ENCODE measurements at places on chromosomes 12 and 14.

DNA sequence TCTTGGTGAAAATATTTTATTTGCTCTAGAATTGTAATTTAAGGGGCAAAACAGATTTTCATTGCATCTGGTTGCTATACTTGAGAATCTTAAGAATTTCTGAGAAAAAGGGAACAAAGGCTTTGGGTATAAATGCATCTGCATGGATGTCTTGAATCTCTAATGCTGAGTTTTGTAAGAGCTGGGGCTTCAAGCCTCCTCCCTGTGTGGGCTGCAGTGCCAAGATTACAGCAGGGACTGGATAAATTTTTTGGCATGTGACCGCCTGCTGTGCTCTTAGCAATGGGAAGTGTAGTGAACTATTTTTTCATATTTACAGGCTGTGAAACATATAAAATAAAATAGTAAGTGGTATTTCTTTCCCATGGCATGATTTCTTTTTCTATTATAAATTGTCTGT lies 70.0 kb downstream of the SLC38A6 start:
- no peak for DNase-seq

GRCh38 chr14:87233806-87234384 lies 759.1 kb downstream of the GALC start:
- DNase-seq: no peak

DNA sequence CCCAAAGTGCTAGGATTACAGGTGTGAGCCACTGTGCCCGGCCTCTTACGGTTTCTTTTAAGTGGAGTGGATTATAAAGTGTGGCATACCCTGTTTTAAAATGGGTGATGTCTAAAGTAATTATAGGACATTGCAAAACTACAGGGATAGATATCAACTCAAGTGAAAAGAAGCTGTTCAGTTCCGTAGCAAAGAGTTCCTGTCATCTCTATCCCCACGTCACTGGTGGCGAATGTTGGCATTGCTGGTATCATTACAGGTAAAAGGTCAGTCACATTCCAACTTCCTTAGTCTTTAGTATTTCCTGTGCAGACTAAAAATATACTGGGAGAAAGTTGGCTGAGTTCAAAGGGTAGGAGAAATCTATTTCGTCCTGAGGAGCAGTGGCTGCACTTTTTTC lies 95.6 kb upstream of the SLC38A2 start:
- DNase-seq: no peak

DNA sequence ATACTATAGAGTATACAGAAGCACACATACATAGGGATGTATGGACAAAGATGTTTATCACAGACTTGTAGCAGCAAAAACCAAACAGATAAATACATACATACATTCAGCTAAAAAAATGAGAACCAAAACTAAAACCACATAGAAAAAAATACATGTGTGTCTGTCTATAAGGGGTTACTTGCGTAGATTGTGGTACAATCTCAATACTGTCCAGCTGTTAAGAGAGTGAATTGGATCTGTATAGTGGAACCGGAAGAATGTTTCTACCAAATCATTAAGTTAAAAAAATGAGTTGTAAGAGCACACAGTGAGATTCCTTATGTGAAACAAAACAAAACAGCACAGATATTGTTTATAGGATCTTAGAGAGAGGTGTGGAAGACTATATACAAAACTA lies 44.2 kb upstream of the DCD start:
- DNase-seq: no peak

- no peak for DNase-seq
These were observed 888.1 kb upstream of the MDGA2 start for GRCh38 chr14:48563489-48563888.

DNA sequence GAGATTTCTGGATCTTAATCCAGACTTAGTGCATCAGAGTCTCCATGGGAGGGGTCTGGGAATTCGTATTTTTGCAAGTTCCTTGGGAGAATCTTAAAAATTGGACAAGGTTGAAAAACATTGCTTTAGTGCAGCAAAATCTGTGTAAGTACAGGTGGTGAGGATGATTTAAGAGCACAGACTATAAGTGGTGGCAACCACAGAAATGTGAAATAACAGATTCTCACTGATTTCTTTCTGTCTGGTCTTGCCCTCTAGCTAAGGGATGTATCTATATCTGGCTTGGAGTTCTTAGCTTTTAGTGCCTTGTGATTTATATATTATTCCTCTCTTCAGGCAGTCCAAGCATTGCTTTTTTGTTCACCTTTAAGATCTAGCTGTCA lies 116.2 kb downstream of the DIP2B start:
- no peak for DNase-seq

- no peak for DNase-seq
These were observed 19.4 kb upstream of the LRRC9 start for GRCh38 chr14:59900556-59900955.

DNA sequence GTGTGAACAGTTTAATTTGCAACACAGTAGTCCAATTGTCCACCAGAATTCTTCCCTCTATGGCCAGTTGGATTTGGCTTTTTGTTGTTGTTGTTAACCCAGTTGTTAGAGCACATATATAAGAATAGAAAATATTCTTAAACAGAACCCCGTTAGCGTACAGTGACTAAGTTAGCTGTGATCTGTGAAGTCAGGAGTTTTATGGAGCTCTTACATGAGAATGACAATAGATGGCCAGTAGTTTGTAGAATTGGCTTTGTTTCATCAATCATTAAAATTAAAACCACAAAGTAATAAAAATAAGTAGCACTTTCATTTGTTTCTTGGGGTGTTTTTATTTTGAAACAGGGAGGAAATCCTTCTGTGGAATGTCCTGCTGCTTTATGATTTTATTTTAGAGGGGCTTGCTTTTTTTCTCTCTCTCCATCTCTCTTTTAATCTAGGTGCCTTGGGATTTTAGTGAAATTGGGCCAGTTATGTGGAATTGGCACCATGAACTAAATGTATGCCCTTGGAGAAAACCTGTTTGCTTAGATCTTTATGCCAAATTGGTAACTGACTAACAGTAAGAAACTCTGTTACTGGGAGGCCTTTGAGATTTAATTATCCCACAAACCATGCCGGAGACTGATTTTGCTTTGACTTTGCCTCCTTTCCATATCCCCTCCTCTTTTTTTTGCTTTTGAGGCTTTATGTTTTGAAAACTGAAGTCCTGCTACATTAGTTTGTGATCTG lies 22.9 kb downstream of the FBXW8 start:
- DNase-seq: no peak

DNA sequence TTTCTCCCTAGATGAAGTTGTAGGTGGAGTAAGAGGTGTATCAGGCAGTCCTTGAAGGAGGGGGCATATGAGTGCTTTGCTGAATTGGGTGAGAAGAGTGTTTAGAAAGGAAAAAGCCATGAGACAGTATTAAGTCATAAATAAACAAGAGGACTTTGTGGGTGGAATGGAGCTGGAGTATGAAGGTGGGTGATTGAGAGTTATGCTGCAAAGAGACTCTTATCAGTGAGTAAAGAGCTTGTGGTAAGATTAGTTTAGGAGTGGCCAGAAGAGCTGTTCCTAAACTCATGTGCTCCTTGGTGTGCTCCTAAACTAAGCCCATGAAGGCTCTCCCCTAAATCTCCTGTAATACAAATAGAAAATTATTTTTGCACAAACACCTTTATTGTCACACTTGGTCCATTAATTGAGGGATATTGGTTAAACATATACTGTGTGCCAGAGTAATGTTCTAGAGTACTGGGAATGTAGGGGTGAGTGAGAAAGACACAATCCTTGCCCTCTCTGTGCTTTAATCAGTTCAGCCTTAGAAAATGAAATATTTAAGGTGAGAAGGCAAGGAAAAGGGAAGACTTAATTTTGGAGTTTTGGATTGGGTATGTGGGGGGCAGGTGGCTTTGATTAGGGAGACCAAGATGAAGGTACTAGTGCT lies 9.8 kb downstream of the CHPT1 start:
- DNase-seq: no peak

GRCh38 chr14:101862711-101863110 lies 101.2 kb downstream of the PPP2R5C start:
- DNase-seq: no peak

DNA sequence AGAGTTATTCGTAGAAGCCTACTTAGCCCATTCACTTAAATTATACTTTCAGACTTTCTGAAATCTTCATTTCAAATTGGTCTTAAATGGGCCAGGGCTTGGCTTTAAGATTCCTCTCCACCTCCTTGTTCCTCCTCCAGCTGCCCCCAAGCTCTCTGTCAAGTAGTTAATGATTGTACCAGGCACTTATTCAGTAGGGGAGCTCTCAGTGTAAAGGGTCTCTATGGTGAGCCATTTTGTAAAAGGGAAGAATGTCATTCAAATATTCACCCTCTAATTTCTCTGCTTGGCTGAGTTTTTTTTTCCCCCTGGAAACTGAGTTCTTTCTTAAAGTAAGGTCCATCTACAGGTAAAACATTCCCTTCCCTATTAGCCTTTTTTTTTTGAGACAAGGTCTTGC lies 96.6 kb downstream of the SUDS3 start:
- no peak for DNase-seq

DNA sequence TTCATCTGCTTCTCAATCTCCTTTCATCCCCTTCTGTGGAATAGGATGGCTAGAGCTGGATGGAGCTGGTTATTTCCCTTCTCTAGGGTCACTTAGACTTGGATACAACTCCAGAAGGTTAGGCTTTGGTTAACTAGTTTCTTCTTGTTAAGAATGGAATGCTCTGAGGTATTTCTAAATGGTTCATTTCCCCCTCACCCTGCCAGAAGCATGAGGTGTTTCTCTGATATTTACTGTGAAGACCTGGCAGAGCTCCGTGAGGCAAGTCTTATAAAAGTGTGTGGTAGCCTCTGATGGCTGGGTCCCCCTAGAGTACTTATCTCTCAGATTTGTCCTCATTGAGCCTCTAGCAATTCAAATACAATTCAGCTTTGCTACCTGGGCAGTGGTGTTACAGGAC lies 207.9 kb downstream of the SLC16A7 start:
- DNase-seq: no peak

DNA sequence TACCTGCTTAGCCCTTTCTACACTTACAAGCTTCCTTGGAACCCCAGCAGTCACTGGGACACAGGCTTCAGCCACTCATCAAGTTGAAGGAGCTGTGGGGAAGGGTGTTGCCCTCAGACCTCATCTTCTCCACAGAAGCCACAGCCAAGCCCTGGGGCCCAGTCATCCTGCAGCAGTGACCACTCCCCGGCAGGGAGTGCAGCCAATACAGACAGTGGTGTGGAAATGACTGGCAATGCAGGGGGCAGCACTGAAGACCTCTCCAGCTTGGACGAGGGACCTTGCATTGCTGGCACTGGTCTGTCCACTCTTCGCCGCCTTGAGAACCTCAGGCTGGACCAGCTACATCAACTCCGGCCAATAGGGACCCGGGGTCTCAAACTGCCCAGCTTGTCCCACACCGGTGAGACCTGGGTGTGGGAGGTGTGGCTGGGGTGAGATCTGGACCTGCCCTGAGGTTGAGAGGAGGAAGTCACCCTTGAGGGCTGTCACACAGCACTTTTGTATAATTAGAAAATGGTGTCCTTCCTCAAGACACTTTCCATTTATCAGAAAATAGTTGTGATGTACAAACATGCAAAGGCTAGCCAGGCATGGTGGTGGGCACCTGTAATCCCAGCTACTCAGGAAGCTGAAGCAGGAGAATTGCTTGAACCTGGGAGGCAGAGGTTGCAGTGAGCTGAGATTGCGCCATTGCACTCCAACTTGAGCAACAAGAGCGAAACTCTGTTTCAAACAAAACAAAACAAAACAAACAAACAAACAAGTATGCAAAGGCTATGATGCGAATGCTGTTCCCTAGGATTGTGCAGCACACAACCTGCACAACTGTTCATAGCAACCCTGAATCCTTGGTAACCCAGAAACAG lies 9.9 kb downstream of the GLI1 start:
- DNase-seq: no peak

GRCh38 chr14:89936654-89937185 lies 17.8 kb downstream of the EFCAB11 start:
- no peak for DNase-seq

DNA sequence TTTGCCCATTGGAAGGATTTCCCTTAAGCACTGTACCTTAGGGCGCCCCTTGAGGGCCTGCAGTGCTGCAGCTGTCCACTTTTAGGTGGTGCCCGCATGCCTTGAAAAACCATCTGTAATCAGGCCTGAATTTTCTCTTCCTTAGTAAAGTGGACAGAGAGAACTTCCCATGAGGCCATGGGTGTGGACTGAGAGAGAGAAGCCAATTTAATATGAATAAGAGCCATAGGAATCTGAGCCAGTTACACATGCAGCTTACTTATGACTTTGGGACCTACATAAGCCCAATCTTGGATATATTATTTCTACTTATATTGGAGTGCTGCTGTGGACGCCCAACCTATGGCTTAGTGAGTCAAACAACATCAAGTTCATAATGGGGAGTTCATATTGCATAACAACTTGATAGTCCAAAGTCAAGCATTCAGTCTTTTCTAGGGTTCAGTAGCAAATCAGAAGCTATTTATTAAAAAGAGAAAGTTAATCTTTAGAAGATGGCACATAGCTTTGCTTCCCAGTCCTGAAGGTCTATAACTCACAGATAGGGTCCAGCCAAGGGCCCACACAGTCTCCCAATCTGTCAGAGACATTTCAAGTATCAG lies 11.1 kb upstream of the ETV6 start:
- no peak for DNase-seq

DNA sequence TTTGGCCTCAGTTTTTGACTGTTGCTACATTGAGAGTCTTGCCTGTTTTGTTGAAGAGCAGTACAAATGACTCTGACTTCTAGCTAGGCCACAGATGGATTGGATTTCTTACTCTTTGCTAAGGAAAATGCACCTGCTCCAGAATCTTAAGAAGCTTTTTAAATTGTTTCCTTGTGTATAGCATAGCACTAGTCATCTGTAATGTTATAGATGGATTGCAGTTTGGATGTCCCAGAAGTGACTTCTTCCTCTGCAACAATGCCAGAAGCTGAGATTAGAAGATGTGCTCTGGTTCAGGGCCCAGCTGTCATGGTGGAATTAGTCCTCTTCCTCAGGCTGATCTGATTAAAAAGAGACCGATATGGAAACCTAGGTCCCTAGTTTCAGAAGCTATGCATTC lies 67.9 kb downstream of the DAAM1 start:
- DNase-seq: no peak

GRCh38 chr12:131084341-131085011 lies 130.8 kb downstream of the ADGRD1 start:
- no peak for DNase-seq

DNA sequence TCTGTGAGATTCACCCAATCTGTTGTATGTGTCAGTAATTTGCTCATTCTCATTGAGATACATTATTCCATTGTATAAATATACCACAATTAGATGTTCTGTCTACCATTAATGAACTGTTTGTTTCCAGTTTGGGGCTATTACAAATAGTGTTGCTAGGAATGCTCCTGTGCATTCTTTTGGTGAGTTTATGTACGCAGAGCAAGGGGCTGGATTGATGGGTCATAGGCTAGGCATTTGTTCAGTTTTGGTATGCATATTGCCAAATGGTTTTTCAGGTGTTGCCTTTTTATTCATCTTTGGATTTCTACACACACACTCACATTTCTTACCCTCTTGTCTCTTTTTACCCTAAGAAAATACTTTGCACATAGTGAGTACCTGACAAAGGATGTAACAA lies 93.4 kb downstream of the GPATCH2L start:
- no peak for DNase-seq

All from natural killer cell (primary cell).